Activated CD8-positive, alpha-beta memory T cell treated with anti-CD3 and anti-CD28 coated beads, Interleukin-2, amount 50 U/mL, for 48 hours (primary cell): ENCODE measurements at places on chromosomes 7 and 10.

DNA sequence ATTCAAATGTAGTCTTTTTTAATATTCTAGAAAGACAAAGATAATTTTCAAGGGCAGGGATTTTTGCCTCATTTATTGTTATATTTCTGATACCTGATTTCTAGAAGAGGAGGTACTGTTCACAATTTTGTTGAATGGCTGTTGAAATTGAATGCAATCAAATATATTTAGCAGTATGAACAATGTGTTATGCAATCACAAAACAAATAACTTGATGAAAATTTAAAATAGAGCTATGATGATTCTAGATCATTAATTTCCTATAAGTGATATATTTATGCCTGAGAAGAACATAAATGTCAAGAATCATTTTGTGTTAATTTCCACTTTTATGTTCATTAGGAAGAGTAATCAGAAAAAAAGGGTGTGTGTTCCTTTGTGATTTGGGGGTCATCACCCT is 114.6 kb upstream of the CNTNAP2 start:
- no peak for DNase-seq

GRCh38 chr10:62075912-62076311 is 174.4 kb downstream of the ARID5B start:
- DNase-seq = no peak

GRCh38 chr7:105600720-105601550 is 19.6 kb upstream of the EFCAB10 start:
- DNase-seq = no peak

- no peak for DNase-seq
Measured at GRCh38 chr7:79465551-79465950, 12.1 kb upstream of the MAGI2 start.

GRCh38 chr10:126504761-126505112 is 116.5 kb upstream of the ADAM12 start:
- DNase-seq = no peak

DNA sequence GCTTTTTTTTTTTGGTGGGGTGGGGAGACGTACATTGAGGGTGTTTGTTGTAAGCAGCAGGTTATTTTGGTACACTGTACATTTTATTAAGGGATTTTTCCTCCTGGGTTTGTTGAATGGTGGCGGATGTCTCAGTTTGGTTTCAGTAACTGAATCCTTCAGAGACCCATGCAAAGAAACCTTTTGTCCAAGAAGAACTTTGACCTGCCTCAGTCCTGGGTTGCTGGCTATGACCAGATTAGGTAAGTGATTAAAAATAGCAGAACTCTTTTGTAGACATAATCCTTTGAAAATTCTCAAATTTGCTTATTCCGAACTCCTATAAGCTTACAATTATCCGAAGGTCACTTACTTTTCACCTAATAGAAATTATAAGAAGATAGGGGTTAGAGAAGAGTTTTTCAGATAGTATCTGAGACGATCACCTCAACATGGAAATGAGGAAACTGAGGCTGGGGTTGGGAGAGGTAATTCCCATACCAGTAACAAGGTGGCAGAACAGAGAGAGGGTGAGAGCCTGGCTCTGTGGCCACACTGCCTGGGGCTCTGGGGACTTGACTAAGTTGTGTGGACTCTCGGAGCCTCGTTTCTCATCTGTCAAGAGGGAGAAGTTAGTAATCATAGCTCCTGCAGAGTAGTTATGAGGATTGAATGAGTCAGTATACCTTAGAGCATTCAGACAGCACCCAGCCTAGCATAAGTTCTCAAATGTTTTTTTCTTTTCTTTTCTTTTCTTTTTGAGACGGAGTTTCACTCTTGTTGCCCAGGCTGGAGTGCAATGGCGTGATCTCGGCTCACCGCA is 87.4 kb downstream of the CCNY start:
- no peak for DNase-seq

DNA sequence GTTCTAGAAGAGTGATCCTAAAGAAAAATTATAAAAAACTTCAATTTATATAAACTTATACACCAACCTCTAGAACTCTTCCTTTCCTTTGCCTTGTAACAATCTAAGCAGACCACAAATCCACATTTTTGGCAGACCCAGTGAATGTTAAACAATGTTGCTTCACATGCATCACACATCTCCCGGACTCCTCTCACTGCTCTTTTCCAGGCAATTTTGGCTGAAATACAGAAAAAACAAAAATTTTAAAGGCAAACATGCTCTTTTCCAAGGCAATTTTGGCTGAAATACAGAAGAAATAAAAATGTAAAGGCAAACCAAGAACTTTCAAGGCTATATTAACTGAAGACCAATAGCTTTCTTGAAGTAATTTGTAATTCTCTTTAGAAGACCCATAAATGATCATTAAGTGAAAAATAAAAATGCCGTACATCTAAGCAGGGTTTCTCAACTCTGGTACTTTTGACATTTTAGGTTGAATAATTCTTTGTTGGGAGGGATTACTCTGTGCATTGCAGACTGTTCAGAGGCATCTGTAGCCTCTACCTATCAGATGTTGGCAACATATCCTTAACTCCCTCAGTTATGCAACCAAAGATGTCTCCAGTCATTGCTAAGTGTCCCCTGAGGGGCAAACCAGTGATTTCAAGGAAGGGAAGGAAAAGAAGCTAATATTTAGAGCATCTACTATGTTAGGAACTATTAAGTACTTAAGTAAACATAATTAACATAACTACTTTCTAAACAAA is 64.4 kb downstream of the NRBF2 start:
- DNase-seq = no peak

- peak; percentile 48 for DNase-seq
Measured at GRCh38 chr10:119026301-119027110, 3.0 kb upstream of the NANOS1 start.

DNA sequence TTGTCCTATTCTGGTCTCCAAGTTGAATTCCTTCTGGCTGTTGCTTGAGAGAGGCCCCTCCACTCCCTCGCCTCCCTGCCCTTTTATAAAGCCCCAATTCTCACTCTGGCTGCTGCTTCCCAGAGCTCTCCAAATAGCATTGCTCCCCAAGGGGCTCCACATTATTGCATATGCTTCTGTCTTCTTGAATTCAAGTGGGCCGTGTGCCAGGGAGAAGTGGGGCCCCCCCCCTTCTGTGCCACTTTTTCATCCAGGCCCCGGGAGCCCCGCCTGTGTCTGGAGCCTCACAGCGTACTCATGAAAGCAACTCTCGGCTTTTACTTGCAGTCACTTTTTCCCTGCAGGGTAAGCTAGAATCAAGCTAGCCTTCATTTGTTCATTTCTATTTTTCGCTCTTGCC is 265.1 kb downstream of the CCSER2 start:
- DNase-seq = no peak

GRCh38 chr7:20214921-20215669 is 2.1 kb downstream of the MACC1 start:
- no peak for DNase-seq

- DNase-seq = no peak
Measured at GRCh38 chr10:89567576-89568245, 32.3 kb upstream of the SLC16A12 start.

- peak; percentile 66 for DNase-seq
Measured at GRCh38 chr7:98250789-98251188, 1.2 kb downstream of the TECPR1 start.
